Activated CD4-positive, alpha-beta T cell treated with anti-CD3 and anti-CD28 coated beads, Interleukin-2, Interleukin-6, amounts not matched to agents 100 ng/mL and 50 ng/mL, durations not matched to agents 16 hours and 8 hours (primary cell): ENCODE measurements at places on chromosomes 11 and 22.

DNA sequence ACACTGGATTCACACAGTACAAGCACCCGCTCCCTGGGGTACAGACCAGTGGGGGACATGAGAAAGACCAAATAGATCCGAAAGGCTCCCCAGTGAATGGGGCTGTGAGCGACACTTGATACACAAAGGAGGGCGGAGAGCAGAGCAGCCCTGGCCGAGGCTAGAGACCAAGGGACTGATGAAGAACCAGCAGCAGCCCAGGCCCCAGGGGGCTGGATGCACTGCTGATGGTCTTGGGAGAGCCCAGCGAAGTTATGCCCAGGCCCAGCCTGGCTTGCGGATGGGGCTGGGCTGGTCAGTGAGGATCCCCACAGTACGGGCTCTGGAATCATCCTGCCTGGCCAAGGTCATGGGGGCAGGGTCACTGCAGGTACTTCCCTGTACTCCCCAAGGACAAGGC lies 23.2 kb downstream of the ARHGAP1 start:
- no peak for DNase-seq

DNA sequence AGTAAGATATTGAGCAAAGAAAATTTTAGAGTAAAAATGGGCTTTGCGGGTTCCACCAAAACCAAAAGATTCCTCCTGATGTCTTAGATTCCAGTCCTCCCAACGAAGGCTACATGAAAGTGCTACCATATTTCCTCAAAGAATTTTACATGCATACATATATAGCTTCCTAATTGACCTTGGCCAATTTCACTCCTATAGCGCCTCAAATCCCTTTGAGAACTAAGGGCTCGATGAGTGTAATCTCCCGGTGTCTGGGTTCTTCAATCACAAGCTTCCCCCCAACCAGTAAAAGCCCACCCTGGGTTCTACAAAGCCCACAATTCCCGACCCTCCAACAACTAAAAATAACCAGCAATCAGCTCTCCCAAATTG lies 1.2 kb downstream of the SIK3 start:
- DNase-seq = no peak

DNA sequence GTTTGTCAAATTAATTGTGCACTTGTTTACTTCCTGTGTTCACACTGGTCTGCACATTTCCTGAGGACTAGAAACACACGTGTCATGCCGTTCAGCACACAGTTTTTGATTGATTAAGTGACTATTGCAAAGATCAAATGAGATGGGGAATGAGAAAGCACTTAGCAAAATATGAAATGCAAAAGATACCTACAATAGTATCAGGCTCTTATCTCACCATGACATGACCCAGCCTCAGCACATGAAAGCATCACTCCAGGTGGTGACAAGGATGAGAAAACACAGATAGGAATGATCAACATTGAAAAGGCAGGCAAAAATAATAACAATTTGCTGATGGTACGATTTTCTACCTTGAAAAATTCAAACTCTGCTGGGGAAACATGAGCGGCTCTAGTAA lies 42.1 kb upstream of the TP53I11 start:
- DNase-seq = no peak

DNA sequence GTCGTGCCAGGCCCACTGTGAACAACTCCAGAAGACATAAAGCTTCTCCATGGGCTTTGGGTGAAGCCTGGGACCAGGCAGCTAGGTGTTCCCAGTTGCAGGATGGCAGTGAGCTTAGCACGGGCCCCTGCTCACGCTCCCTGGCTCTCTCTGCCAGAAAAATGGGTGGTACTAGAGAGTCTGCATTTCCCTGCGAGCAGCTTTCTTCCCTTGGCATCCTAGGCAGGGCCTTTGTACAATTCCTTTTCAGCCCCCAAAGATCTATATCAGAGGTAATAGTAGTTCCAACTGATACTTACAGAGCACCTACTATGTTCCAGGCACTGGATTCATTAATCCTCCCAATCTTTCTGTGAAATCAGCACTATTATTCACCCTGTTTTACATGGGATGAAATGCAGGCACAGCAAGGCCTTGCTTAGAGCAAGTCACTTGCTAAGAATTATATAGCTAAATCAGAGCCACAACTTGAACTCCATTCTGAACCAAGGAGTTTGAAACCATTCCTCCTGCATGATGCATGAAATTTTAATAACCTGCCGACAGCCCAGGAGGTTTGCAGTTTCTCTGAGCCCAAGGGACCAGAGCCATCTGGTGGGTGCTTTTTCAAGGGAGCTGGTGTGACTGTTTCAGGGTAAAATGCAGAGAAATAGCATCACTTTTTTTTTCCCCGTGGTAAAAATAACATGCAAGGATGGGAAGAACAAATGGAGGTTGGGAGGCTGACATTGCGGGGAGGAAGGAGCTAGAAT lies 22.7 kb downstream of the NAV2 start:
- DNase-seq = no peak

- DNase-seq = peak; percentile 77
Measured at GRCh38 chr22:25068707-25069106, 116.2 kb downstream of the KIAA1671 start.

- no peak for DNase-seq
Measured at GRCh38 chr22:17858033-17858432, 83.8 kb upstream of the BID start.

DNA sequence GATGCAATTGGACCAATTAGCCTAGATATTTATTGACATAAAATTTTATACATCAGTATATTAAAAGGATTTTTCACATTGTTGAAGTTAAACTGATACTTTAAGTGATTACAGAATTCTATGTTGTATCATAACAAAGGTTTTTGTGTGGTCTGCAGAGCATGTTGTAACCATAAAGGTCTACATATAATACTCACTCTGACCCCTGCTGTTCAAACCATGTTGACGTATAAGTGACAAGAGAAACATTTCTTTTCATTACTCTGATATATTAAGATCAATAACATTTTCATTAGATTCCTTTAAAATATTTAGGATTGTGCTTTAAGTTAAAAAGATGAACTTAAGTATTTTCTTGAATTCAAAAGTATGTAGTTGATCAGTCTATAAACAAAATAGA lies 63.9 kb downstream of the GAS2 start:
- no peak for DNase-seq

DNA sequence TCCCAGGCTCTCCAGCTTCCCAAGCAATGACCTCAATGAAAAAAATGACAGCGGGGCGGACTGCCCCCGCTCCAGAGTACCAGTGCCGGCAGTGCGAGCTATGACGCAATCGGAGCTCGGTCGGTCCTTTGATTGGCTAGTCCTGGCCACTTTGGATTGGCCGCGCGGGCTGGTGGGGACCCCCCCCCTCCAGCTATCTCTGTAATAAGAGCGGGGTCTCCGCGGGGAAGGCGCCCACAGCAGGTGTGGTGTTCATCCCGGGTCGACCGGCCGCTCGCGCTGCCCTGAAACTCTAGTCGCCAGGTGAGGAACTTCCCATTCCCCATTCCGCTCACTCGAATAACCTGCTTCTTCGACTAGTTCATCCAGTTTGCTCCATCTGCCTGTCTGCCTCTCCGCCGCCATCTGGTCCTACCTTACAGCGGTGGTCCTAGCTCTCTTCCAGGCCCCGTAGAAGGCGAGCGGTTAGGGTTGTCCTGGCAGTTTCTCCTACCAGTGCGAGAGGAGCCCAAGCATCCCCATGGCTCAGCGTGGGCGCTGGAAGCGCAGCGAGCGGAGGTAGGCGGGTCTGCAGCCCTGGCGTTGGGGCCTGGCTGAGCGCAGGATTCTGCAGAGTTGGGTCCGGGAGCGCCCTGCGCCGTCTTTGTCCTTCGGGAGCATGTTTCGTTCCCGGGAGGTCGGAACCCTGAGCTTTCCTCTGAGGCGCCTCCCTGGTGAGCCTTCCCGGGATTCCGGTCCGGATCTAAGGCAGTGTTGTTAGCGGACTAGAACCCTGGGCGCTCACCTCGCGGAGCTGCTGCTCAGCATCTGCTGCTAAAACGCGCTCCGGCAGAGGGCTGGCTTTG lies at the start of gene CALCB:
TSS of gene CALCB (plus strand) at position 233 of the 845 bp plus-strand sequence. CDS start 1,126 bp downstream, outside the sequence.
- peak; percentile 18 for DNase-seq

DNA sequence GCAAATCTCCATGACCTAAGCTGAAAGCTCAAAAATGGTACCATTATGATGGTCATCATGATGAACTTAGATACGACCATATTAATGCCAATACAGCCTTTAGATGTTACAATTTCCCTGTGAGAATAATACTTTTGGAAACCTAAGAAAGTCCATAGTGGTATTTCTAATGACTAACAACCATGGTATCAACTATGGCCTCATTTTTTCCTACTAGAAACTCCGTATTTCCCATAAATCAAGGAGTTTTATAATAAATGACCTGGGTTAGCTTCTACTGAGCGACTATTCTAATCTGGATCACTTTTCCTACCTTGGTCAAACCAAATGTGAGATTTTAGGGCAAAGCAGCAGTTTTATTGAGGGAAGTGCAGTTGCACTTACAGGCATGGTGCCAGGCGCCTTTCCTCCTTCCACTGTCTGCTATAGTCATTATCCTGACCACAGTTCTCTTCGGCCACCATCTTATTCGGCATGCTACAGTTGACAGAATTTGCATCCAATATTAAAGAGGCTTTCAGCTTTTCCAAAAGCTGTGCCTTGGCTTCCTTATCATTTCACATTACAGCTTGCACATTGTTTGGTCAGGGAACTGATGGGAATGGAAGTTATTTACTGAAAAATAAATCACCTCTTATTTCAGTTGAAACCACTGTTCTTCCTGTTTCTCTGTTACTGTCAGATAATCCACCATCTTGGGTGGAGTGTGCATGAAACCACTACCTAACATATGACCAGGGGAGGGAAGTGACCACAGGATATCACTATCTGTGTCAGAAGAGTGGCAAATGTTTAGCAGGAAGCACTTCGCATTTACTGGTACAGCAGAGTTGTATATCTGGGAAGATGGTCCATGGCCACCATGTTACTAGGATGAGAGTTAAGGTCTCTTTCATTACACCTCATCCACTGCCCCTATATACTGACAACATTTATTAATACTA lies 74.5 kb upstream of the PICALM start:
- DNase-seq = peak; percentile 73

- no peak for DNase-seq
Measured at GRCh38 chr11:128179039-128179438, 408.3 kb downstream of the ETS1 start.

DNA sequence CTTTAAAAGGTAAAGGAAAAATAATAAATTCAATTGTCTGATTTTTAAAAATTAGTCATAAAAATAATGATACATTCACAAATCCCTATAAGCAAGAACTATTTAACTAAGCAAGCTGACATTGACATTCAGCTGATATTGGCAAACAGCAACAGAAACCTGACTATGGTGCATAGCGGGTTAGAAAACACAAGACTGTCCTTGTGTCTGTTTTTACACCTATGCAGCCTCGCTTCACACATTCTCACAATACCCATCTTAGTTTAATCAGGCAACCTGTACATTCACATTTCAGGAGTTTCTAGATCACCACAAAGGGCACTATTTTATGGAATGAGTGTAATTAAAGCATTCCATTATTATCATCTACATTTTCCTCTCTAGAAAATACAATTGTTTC lies 737.1 kb downstream of the KCNA4 start:
- no peak for DNase-seq

DNA sequence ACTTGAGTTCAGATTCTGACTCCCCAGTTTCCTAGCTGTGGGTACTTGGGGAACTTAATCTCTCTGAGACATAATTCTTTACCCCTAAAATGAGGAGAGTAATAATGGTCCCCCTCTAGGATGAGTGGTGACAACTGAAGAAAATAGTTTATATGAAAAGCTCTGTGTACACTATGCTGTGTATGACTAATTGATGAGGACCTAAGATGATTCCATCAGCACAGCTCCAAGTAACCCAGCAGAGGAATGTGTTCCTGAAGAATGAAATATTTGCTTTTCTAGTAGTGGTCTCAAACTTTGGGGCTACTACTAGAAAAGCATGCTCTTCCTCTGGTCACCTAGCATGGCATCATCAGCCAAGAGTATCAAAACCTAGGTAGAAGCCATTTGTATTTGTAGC lies 217.3 kb upstream of the NARS2 start:
- DNase-seq = no peak

- no peak for DNase-seq
Measured at GRCh38 chr22:47486569-47487312, 724.3 kb downstream of the TBC1D22A start.

- DNase-seq = peak; percentile 65
Measured at GRCh38 chr11:5600374-5600851, 4.0 kb downstream of the TRIM6 start.

- peak; percentile 93 for DNase-seq
Measured at GRCh38 chr11:118928101-118928869, 2.6 kb upstream of the BCL9L start.

DNA sequence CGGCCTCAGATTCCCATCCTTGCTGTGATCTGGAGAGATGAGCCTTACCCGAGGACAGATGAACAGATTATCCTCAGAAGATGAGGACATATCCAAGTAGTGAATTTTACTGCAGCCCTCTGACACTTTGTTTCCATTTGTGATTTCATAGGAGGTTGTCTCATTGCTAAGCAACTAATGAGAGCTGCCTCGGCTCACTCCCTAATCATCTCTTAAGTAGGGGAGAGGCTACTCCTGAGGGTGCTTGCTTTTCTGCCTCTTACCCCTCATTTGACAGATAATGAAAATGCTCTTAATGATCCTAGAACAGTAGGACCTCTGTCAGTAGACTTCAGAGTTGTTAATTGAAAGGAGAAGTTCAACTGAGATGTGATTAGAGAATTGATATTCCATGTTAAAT lies 150.9 kb downstream of the TBC1D22A start:
- no peak for DNase-seq

- no peak for DNase-seq
Measured at GRCh38 chr11:75173336-75173735, 22.4 kb downstream of the SLCO2B1 start.

DNA sequence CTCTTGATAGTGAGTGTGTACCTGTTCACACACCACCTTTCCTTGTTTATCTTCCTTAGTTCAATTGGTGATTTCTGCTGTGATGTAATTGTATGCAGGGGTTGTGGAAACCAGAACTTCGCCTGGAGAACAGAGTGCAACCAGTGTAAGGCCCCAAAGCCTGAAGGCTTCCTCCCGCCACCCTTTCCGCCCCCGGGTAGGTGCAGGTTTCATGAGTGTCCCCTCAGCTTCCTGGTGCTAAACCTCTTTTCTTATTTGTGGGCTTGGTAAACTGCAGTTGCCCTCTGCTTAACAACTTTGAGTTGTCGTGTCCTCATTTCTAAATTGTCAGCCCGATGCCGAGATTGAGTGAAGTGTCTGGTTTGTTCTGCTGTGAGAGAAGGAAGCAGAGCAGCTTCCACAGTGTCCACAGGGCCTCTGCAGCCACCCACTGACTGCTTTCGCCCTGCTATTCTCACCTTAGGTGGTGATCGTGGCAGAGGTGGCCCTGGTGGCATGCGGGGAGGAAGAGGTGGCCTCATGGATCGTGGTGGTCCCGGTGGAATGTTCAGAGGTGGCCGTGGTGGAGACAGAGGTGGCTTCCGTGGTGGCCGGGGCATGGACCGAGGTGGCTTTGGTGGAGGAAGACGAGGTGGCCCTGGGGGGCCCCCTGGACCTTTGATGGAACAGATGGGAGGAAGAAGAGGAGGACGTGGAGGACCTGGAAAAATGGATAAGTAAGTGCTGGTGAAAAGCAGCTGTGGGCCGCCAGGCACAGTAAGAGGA lies 7.1 kb upstream of the GAS2L1 start:
- DNase-seq = no peak
